ENCODE measurements at places on chromosomes 4 and X.
A peak's percentile ranks its signal among the peaks of the same experiment; 100 is the strongest.

- DNase-seq: no peak
Observed at GRCh38 chr4:55549888-55550287, 3.2 kb upstream of the CLOCK start.

- no peak for DNase-seq
Observed at GRCh38 chr4:67038228-67038566, 507.1 kb downstream of the CENPC start.

- no peak for DNase-seq
Observed at GRCh38 chr4:173802662-173803022, 272.6 kb upstream of the HAND2 start.

GRCh38 chr4:98519268-98519977 is 139.0 kb downstream of the TSPAN5 start:
- DNase-seq: no peak

DNA sequence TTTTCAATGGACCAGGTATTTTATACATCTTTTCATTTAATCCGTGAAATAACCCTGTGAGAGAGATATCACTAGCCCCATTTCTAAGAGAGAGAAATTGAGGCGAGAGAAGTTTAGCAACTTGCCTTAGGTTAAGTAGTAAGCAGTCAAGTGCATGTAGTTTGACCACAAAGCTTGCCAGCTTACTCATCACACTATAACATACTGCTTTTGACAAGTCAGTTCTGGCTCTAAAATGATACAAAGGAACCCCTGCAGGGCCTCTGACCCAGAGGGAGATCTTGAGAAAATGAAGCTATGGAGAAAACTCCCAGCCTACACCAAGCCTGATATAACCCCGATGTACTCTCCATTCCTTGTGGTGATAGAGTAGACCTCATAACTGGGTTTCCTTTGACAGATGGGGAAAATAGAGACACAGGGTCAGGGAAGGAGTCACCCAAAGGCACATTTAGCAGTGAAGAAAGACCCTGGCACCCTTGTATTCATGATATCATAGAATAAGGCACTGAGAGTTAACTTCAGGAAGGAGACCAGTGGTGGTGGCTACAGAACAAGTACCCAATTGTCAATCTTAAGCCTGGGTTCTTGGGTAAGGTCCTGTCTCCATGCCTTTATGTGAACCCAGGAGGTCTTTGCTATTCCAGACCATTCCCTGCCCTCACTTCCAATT is 60.2 kb upstream of the MSN start:
- peak; percentile 47 for DNase-seq

DNA sequence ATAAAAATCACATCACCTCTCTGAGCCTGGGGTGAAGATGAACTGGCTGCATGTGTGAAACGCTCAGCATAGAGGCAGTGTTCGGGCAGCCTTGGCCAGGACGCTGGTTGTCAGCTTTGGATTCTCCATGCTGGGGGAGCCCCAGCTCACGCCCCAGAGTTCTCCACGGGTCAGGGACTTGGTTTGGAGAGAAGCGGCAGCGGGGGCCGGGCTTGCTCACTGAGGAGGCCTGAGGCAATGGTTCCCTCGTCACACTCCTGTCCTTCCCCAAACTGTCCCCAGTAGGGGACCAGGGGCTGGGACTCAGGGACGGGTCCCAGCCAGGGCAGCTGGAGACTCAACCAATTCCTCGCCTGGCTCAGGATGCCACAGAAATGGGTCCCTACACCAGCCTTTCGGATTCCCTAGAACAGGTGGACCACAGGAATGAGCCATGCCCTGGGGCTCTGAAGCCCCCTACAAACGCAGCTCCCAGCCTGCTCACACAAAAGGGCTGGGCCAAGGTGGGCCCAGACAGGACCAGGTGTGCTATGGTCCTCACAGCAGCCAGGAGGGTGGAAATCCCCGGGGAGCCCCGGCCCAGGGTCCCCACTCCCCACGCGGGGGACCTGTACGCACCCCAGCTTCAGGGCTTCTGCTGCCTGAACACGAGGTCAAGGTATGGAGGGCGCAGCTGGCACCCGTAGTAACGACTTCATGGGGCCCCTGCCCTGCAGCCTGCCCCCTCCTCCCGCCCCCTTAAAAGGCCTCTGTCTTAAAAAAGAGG is 1.4 kb downstream of the MXD4 start:
- no peak for DNase-seq

DNA sequence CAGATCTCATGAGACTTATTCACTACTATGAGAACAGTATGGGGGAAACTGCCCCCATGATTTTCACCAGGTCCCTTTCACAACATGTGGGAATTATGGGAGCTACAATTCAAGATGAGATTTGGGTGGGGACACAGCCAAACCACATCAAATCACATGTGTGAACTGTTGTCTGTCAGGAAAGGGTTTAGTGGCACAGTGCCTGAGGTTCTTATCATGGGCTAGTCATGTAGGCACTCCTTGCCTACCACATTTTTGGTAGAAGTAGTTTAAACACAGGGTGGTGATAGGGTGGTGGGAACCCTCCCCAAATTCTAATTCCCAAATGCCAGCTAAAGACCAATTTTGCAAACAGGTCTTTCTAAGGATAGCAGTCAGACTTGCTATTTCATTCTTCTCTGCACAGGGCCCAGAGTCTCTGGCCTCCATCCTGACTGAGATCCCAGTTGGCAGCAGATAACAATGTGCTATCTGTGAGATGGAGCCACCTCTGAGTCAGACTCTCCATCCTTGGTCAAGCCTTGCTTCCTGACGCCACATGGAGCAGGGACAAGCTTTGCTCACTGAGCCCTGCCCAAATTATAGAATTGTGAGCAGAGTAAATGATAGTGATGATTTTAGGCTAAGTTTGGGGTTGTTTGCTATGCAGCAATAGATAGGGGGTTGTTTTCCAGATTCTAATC is 33.5 kb upstream of the SETD7 start:
- DNase-seq: no peak

GRCh38 chrX:97538745-97539144 is 655.0 kb downstream of the RPA4 start:
- DNase-seq: no peak

DNA sequence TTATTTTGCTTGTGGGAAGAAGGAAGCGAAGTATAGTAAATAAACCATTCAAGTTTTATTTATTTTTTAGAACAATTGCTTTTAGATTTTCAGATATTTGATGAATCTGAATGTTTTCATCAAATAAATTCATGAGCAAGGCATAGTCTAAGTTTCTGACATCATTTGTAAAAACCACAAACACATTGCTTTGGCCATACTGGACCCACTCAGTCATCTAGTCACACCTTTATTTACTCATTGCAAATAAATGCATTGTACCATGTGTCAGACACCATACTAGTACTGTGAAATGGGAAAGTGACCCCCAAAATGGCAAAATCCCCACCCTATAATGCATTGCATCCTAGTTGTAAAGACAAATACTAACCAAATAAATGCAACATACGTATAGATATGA is 449.1 kb upstream of the SMIM31 start:
- DNase-seq: no peak

DNA sequence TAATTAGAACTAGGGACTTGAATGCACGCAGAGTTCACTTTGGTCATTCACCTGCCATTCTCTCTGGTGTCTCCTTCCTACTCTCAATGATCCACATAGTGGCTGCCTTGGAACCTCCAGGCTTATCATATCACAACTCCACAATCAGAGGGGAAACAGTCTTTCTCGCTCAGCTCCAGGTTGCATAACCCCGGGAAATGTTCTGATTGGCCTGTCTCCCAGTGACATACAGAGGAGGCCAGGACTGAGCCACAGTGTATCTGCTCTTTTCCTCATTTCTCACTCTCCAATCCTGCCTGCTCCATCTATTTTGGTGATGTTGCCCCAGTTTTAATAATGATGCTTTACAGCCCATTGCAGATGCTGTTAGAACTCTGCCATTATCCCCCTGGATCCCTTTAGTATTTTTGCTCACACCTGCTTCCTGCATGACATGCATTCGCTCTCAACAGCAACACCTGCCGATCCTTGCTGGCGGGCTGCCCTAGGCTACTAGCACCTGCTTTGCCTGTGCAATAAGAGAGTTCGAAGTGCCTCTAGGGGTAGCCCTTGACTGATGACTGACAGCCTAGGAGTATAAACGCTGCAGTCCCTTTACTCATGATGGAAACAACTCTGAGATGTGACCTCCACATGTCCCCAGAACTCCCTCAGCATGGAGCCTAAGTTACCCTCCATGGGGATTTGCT is 211.3 kb upstream of the RPS6KA3 start:
- no peak for DNase-seq

DNA sequence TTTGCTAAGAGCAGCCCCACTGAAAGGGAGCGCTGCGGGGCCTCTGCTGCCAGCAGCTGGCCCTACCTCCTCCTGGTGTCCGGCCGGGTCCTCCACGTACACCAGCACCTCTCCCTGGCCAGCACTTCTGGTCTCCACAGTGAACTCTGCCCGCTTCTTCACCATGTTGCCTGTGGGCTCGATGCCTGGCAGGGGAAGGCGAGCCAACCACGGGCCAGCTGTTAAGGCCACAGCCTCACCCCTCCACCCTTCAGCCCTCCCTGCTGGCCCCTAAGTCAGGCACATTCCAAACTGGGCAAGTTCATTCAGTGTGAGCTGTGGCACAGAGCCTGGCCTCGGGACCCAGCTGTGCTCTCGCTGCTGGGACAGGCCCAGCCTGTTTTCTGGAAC is 7.8 kb downstream of the FLNA start:
- DNase-seq: no peak

DNA sequence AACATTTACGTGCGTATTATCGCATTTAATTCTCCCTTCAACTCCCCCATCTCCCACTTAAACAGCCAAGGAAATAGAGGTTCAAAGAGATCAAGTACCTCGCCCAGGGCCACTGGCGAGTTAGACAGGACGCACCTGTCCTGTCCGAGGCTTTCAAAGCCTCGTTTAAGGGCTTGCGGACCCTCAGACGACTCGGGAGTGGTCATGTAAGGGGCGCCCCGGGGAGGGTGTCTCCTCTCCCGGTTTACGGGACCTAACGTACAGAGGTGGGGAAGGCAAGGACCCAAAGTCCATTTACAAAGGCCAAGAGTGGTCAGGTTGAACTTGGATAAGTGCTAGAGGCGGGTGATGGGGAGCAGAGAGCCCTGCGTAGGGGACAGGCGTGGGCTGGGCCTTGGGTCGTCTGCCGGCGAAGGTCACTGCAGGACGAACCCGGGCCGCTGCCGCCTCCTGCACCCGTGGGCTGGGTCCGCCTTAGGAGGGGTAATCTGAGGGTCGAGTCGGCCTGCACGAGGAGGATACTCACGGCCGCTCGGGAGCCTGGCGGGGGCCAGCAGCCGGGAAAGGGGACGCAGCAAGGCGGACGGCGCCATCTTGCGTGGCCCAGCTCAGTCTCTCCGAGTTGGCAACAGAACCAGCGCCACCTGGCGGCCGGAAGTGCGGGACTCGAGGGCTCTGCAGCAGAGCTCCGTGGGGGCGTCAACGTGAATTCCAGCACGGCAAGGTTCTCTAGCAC is 5.9 kb upstream of the NAA15 start:
- DNase-seq: peak; percentile 97

- DNase-seq: no peak
Observed at GRCh38 chr4:6116696-6117285, 83.6 kb downstream of the JAKMIP1 start.

DNA sequence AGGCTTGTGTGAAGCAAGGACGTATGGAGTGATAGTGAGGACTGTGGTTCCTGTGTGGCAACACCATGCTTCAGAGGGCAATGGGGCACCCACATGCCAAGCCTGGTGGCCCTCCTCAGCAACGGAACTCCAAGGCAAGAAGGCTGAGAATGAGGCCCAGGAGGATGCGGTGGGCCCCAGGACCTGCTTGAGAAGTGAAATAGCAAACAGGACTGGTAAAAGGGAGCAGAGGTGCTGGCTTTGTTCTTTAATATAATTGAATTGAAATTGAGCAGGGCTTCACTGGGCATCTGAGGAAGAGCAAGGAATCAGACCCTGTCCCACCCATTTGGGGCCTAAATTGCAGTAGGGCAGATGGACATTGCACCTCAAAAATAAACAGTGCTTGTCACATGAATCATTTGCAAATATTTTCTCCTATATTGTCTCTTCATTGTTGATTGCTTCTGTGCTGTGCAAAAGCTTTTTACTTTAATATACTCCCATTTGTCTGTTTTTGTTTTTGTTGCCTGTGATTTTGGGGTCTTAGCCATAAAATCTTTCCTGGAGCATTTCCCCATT is 2.3 kb downstream of the TMEM187 start:
- no peak for DNase-seq

- no peak for DNase-seq
Observed at GRCh38 chr4:150235808-150236271, 157.6 kb downstream of the DCLK2 start.

DNA sequence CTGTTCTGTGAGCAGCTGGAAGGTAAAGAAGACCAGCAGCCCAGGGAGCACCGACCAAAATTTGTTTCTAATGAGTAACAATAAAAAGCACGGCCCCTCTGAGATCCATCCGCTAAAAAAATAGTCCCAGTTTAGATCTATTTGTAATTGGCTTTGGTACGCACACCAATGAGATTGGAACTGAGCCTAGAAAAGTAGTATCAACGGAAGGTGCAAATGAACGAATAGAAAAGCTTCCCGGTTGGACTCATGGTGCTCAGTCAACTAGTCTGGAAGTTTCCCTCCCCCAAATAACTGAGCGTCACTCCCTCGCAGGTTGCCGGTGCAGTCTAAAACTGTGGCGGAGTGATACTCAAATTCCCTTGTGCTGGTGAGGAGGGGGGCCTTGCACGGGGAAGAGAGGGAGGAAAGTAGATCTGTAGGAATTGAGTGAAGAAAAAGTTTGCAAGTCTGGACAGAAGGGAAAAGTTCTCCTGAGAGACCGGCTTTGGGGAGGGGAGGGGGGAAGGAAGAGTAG is at the start of gene COL4A5:
COL4A5 (plus strand) TSS at position 413 of the 517 bp plus-strand sequence. CDS start 288 bp downstream, outside the sequence.
- no peak for DNase-seq

DNA sequence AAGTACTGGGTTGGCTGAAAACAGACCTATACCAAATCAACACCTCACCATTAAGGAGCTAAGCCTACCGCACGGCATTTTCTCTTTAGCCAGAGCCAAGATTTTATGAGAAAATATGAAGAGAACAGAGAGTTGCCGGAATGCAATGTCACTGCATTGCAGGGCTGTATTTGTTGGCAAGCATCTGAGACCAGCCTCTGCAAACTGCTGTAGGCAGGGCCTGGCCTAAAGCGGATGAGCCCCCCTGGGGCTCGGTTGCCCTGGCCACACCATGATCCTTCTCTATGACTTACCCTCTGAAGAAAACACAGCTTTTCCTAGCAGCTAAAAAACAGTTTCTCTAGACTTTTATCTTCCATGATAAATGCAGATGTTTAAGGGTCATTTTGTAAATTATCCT is 120.5 kb upstream of the SORBS2 start:
- DNase-seq: no peak

GRCh38 chr4:73922766-73923630 is 53.8 kb downstream of the CXCL1 start:
- no peak for DNase-seq

GRCh38 chr4:154779362-154779947 is 1.6 kb upstream of the RBM46 start:
- DNase-seq: no peak
